ENCODE measurements at places on chromosomes 3 and 15.

DNA sequence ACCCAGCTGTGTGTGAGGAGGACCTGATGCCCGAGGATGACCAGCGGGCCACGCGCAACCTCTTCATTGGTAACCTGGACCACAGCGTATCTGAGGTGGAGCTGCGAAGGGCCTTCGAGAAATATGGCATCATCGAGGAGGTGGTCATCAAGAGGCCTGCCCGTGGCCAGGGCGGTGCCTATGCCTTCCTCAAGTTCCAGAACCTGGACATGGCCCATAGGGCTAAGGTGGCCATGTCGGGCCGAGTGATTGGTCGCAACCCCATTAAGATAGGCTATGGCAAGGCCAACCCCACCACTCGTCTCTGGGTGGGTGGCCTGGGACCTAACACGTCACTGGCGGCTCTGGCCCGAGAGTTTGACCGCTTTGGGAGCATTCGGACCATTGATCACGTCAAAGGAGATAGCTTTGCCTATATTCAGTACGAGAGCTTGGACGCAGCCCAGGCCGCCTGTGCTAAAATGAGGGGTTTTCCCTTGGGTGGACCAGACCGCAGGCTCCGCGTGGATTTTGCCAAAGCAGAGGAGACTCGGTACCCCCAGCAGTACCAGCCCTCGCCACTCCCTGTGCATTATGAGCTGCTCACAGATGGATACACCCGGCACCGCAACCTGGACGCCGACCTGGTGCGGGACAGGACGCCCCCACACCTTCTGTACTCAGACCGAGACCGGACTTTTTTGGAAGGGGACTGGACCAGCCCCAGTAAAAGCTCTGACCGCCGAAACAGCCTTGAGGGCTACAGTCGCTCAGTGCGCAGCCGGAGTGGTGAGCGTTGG is 1.5 kb downstream of the RBM15B start:
- DNase-seq, result no peak

DNA sequence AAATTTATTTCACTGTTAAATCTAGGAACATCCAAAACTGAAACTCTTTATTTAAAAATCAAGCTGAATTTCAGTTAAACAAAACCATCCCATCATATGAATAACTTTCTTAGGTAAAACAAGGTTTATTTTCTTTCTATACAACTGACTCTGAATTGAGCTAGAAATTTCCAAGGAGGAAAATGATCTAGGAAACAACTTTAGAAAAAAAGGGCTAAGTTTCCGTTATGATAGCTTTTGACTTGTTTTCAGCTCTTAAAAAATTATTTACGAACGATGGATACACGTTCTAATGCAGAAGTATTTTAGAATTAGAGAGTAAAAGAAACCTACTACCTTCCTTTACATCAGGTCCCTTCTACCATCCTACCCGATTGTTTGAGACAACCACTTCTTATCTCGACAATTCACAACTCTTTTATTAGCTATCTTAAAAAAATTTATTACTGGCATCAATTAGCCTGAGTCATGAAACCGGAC is 1.8 kb upstream of the IGF1R start:
- no peak for DNase-seq

DNA sequence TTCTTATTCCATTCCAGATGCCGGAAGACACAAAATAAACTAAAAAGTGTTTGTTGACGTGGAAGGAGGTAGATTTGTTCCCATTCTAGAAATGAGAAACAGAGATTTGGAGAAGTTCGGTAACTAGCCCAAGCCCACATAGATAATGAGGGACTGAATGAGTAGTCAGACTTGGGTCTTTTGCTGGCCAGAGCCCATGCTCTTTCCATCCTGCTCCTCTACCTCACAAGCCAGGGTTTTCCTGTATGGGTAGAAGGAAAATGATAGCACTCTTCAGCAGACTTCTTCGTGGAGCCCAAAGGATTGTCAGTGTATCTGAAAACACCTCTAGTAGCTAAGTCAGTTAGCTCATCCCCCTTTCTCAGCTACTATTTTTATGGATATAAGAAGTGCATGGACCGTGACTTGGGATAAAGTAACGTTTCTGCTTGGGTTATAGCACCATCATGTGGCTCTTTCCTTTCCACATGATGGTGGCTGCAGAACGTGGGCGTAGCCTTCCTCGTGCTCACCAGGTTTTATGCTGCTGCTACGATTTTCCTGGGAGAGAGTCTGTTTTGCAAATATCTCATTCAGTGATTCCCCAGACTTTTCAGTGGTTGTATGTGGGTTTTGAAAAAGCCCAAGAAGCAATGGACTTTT is 84.6 kb downstream of the DGKG start:
- no peak for DNase-seq

- DNase-seq, result no peak
Measured at GRCh38 chr3:53616971-53617892, 122.8 kb downstream of the CACNA1D start.

- DNase-seq, result no peak
Measured at GRCh38 chr3:14397531-14397930, 4.9 kb upstream of the SLC6A6 start.

- no peak for DNase-seq
Measured at GRCh38 chr3:129575233-129575996, 31.1 kb downstream of the PLXND1 start.

DNA sequence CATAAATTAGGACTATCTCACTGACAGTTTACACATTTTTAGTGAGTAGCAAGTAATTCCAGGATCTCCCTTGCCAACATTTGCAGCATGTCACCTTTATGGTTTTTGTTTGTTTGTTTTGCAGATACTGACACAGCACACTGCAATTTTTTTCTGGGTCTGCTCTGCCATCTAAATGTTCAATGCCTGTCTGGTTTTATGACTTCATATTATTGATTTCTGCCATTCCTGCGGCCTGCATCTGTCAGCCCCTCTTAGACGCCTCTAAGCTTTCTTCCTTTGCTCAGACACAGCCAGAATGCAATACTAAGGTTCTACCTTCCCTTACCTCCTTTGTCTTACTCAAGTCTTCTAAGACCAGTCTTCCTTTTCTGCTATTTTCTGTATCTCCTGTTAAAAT is 321.2 kb upstream of the AZI2 start:
- DNase-seq, result no peak

DNA sequence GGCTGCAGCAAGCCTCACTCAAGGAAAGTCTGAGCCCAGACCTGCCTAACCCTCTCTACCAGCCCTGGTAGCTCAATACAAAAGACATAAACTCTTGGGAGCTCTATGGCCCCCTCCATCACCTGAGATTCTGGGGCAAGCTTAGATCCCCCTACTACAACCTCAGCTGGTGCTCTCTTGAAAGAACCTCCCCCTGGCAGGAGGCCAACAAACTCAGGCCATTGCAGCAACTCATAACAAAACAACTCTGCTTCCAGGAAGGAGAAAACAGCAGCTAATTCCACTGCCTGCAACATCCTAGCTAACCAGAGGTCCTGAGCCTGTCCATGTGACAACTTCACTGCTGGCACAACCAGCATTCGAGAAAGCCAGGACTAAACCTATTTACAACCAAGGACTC is 169.2 kb downstream of the ROBO1 start:
- no peak for DNase-seq

DNA sequence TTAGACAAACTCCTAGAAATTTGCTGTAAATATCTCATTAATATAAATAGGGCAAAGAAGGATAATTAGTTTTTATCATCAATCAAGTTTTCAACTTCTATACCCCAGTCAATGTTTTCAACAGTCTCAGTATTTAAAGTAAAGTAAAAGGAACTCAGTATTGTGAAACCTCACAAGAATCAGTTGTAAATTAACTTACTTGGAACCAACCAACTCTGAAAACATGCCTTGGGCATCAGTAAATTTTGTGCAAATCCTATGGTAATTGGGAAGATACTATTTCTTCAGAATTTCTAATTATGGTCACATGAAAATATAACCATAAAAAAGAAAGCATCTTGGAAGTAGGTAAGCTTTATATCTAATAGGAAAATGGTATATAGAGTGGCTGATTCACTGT is 1139.0 kb downstream of the TUSC7 start:
- DNase-seq, result no peak

- DNase-seq, result no peak
Measured at GRCh38 chr3:69359916-69360315, 26.0 kb downstream of the FRMD4B start.

DNA sequence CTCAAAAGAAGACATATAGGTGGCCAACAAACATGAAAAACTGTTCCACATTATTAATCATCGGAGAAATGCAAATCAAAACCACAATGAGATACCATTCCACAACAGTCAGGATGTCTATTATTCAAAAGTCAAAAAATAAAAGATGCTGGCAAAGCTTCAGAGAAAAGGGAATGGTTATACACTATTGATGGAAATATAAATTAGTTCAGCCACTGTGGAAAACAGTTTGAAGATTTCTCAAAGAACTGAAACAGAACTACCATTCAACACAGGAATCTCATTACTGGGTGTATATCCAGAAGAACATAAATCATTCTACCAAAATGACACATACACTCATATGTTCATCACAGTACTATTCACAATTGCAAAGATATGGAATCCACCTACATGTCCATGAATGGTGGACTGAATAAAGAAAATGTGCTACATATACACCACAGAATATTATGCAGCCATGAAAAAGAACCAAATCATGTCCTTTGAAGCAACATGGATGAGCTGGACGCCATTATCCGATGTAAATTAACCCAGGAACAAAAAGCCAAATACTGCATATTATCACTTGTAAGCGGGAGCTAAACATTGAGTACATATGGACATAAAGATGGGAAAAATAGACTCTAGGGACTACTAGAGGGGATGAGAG is 32.7 kb upstream of the DGKG start:
- DNase-seq, result no peak

DNA sequence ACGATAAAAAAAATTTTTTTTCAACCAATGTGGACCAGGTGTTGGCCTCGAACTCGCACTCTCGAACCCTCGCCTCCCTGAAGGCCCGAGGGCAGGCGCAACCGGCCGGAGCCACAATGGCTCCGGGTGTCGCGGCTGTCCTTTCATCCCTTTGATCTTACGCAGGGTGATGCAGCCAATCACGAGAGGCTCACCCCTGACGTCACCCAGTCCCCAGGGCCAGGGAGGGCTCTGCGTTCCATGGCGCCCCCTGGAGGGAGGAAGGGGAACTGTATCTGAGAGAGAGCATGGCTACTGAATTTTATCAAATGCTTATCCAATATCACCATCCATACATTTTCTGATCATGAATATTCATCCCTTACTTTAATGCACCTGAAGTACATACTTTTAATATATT is 15.4 kb upstream of the GMNC start:
- DNase-seq, result no peak

- peak; percentile 5 for DNase-seq
Measured at GRCh38 chr3:188788621-188789081, 383.1 kb upstream of the TPRG1 start.

GRCh38 chr3:42764561-42765295 is 8.3 kb downstream of the CCDC13 start:
- no peak for DNase-seq

- no peak for DNase-seq
Measured at GRCh38 chr3:190118438-190118837, 2.3 kb downstream of the P3H2 start.

GRCh38 chr3:160886421-160886820 is 130.4 kb downstream of the PPM1L start:
- no peak for DNase-seq

DNA sequence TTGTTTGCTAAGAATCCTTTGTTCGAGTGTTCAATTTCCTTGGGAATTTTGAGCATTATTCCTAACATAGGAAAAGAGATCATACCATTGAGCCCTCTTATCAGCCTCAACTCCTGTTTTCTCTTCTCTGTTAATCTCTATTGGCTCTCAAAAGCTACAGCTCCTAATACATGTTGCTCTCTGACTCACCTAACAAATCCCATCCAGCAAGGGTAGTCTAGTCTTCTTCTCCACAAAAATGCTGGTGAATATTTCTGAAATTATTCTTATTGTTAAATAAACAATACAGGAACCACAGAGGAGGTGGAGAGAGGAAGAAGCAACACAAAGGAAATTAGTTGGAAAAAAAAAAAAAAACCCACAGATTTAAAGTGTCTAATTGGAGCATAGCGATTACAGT is 325.8 kb upstream of the NAALADL2 start:
- no peak for DNase-seq

GRCh38 chr3:119817583-119818363 is 35.9 kb downstream of the NR1I2 start:
- DNase-seq, result no peak

- no peak for DNase-seq
Measured at GRCh38 chr15:39285071-39285470, 295.8 kb upstream of the THBS1 start.

DNA sequence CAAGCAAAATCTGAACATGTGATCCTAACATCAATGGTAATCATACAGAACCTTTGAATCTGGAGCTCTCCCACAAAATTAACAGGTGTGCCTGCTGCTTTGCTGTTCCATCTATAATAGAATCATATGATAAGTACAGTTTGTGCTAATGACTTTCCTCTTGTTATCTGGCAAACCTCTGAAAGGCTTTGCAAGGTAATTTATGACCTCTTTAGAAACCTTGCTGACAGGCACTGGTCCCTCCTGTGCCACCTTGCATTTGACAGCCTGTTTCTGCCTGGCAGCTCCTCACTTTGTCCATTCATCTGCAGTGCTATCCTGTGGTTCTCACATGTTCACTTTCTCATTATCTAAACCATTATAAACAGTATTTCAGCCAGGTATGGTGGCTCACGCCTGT is 10.2 kb upstream of the HTR3C start:
- DNase-seq, result no peak

GRCh38 chr15:78032671-78033070 is 44.8 kb downstream of the TBC1D2B start:
- DNase-seq, result no peak

DNA sequence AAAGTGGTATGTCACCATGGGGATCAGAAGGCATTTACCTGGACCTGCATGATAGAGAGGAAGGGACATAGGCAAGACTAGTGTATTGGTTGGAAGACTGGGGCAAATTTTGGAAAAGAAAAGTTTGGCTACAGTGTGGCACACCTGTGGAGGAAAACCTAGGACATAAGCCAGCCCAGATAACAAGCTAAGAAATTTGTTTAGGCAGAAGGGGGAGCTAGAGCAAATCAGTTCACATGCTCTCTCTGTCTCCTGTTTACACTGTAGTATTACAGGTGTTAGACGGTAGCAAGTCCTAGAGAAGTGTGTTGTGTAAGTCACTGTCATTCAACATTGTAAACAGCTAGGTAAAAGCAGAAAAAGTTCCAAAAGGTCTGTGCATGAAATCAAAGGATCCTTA is 11.9 kb upstream of the ALDH1A2 start:
- DNase-seq, result no peak

- no peak for DNase-seq
Measured at GRCh38 chr15:68602459-68603215, 23.8 kb downstream of the CORO2B start.

GRCh38 chr3:122392868-122393844 is 9.2 kb downstream of the FAM162A start:
- DNase-seq, result no peak
